ENCODE measurements at places on chromosomes 11 and 22.

GRCh38 chr11:72848846-72849466 is 34.7 kb downstream of the ATG16L2 start:
- peak; percentile 60 for DNase-seq

DNA sequence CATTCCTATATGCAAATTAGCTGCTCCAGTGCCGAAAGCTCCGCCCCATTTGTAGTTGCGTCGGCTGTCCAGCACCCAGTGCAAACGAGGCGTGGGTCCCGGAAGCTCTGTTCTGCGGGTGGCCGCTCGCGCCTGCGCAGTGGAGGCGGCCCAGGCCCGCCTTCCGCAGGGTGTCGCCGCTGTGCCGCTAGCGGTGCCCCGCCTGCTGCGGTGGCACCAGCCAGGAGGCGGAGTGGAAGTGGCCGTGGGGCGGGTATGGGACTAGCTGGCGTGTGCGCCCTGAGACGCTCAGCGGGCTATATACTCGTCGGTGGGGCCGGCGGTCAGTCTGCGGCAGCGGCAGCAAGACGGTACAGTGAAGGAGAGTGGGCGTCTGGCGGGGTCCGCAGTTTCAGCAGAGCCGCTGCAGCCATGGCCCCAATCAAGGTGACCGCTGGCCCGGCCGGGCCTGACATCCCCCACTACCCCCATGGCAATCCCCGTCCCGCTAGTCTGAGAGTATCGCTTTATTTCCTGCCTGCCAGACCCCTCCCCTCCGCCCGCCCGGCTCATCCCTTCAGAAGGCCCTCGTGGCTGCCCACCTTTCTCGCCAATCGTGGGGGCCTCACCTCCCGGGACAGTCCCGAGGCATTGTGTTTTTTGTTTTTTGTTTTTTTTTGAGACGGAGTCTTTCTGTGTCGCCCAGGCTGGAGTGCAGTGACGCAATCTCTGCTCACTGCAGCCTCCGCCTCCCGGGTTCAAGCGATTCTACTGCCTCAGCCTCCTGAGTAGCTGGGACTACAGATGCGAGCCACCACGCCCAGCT is at the start of gene PRDX5:
Gene PRDX5, plus strand, starts transcription at position 161 of the 805 bp plus-strand sequence. Its CDS starts 95 bp downstream, at position 256.
- peak; percentile 97 for DNase-seq

GRCh38 chr11:134052395-134052987 is 16.4 kb upstream of the JAM3 start:
- DNase-seq: no peak

DNA sequence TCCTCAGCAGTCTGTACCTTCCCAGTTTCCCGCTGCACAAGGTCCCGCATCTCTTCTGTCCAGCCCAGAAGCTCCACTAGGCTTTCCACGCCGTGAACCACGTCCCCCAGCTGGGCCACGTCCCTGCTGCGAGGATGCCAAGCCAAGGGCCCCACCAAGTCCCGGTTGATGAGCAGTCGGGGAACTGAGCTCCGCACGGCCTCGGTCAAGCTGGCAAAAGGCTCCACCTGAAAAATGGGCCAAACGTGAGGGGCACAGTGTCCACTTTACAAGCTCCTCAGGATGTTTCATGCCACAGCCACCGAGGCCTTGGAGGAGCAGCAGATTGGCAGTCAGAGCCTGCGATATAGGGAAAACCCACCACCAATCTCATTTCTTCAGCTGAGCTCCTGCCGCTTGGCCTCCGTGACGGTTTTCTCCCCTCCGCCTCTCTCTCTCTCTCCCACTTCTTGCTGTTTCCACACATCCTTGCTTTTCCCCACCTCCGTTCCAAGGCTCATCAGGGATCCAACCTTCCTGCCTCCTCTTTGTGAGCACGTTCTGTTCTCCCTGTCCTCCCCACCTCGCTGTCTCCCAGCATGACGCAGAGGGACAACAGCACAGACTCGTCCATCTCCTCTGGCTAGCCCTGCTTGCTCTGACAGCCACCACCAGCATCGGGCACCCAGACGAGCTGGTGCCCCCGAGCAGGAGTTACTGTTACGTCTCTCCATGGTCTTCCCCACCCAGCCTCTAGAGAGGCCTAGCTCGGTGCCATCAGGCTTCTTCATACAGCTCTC is 11.5 kb downstream of the RIC8A start:
- no peak for DNase-seq

GRCh38 chr11:102446606-102447005 is 6.0 kb downstream of the TMEM123 start:
- DNase-seq: no peak

All from CD4-positive, alpha-beta T cell treated with Interleukin-1 beta for 1 hour (primary cell).